ENCODE measurements at places on chromosomes 11 and 22.

DNA sequence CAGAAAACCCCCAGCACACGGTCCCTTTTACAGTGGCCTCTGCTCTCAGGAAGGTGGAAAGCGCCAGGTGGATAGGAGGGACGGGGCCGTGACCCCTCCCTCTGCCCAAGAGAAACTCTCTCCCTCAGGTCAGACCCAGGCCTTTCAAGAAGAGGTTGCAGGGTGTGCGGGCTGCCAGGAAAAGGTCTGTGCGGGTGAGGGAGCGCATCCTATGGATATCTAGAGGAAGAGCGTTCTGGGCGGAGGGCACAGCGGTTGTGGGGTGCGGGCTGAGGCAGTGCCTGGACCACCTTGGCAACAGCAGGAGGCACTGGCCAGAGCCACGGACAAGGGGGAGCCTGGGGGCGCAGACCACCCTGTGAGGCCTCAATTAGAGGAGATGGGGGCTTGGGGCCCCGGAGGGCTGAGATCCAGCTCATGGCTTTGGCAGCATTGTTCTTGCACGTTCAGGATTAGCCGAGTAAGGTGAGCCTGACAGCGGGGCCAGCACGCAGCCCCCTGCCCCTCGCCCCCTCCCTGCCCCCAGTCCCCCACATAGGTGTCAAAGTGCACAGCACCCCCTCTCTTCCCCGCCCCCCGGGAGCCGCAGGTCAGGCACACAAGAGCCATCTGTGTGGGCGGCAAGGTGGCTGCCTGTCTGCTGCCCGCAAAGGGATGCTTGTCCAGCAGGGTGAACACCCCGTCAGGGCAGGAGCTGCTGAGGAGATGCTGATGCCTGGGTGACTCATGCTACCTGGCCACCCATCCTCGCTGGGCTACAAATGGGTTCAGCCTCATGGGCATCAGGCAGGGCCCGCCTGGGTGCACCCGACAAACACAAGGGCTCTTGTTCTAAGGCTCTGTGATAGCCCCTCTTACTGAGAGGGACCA, 92.8 kb upstream of the KCNQ1OT1 start:
- DNase-seq: no peak

GRCh38 chr11:115527534-115528125, 23.4 kb upstream of the CADM1 start:
- no peak for DNase-seq

- DNase-seq: no peak
These were observed 52.7 kb upstream of the CHRM4 start for GRCh38 chr11:46444305-46444704.

DNA sequence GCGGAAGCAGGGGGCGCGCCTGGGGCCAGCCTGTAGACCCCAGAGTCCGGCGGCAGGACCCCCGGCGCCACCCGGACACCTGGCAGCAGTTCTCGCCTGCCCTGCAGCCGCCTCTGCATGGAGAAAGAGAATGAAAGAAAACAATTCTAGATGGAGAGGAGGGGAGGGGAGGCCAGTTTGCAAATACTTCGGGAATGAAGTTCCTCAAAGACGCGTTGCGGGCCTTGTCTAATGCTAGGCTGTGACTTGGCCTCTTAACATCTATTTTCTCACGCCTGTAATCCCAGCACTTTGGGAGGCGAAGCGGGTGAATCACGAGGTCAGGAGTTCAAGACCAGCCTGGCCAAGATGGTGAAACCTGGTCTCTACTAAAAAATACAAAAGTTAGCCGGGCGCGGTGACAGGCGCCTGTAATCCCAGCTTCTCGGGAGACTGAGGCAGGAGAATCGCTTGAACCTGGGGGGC, 2.1 kb upstream of the BARX2 start:
- DNase-seq: no peak

- DNase-seq: peak; percentile 53
These were observed 16.0 kb upstream of the PHLDA2 start for GRCh38 chr11:2945031-2945756.

GRCh38 chr11:3016861-3017260, 24.7 kb upstream of the NAP1L4 start:
- no peak for DNase-seq

DNA sequence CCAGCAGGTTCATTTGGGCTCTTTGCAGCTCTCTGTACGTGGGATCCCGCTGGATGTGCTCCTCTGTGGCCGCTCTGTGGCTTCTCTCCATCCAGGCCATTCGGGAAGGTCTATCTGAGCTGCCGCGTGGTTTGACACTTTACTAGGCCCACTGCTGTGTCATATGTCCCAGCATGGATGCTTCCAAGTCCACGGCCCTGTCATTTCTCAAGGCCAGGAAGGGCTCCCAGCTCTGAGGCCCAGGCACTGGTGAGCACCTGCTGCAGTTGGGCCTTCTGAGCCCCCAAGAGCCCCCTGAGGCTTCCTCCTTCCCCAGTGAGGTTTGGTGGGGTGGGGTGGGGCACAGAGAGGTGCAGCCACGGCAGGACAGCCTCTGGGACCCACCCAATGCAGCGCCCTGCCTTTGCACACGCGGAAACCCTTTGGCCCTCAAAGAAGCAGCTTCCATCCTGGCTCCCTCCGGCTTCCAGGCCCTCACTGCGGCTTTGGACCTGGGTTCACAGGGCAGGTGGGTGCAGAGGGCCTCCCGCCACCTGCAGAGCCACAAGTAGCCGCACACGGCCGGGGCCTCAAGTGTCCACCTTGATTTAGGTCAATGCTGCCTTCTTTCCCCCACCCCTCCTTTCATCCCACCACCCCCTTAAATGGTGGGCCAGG, 44.5 kb upstream of the FGF3 start:
- DNase-seq: no peak

DNA sequence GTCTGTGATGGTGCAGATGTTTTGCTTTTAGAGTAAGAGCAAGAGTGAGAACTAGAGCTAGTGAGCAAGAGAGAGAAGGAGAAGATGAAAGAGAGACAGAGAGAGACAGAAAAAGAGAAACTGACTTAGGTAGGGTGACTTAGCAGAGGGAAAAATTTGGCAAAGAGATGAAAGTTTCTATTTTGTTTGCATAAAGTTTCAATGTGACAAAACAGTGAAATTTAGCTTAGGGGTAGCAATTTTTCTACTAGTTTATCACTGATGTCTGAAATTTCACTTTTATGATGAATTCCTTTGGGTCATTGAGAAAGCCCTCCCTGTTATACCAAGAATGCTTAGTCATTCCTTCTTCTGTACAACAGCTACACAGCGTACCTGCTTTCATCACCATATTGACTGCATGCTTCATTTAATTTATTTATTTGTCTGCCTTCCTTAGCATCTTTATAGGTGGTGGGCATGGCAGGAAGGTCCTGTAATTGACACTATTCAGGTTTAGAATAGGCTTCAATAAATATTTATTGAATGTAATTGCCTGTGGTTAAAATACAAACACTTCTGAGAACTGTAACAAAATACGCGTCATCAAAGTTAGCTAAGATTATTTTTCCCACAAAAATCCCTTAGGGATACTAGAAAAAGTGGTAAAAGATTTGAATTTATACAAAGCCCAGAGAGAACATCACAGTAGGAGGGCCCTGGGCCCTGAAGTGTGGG, 19.9 kb upstream of the CTSC start:
- no peak for DNase-seq
